ENCODE measurements at places on chromosomes 3 and 15.

GRCh38 chr3:62895901-62896300, 20.7 kb upstream of the CADPS start:
- DNase-seq = no peak

DNA sequence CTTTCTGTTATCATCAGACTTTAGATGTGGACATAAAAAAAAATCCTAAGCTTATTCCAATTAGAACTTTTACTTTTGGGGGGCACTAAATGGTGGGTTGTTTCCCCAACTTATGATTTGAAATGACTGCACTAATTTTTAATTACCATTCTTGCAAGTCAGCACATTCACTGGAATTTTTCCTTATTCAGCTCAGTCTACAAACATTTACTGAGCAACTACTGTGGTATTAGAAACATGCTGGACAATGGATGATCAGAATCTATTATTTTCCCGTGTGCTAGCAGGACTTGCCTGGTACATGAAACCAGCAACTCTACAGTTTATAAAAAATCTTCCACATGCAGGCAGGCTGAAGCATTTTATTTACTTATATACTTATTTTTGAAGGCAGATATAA, 273.6 kb downstream of the FOXP1 start:
- DNase-seq = no peak

GRCh38 chr3:48467473-48468267, 21.1 kb downstream of the ATRIP start:
- DNase-seq = no peak

GRCh38 chr3:47865192-47865591, 62.3 kb downstream of the DHX30 start:
- DNase-seq = no peak

- DNase-seq = no peak
These were observed 49.8 kb downstream of the RSRC1 start for GRCh38 chr3:158159714-158160113.

DNA sequence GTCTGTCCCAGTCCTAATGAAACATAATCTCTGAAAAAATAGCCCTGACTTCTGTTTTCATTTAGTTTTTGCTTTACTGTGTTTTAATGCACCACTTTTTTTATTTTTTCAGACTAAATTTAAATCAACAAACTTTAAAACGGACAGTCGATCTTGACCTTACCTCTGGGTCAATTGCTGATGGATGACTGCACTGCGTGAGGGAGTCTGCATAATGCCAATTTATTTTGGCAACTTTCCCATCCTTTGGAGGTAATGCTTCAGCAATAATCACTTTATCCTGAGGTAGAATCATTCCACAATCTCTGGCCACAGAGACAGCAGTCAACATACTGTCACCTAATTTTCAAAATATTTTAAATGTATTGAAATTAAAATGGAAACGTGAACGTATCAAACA, 32.5 kb upstream of the GP5 start:
- DNase-seq = no peak

GRCh38 chr15:58167095-58167691, 29.0 kb downstream of the AQP9 start:
- no peak for DNase-seq

DNA sequence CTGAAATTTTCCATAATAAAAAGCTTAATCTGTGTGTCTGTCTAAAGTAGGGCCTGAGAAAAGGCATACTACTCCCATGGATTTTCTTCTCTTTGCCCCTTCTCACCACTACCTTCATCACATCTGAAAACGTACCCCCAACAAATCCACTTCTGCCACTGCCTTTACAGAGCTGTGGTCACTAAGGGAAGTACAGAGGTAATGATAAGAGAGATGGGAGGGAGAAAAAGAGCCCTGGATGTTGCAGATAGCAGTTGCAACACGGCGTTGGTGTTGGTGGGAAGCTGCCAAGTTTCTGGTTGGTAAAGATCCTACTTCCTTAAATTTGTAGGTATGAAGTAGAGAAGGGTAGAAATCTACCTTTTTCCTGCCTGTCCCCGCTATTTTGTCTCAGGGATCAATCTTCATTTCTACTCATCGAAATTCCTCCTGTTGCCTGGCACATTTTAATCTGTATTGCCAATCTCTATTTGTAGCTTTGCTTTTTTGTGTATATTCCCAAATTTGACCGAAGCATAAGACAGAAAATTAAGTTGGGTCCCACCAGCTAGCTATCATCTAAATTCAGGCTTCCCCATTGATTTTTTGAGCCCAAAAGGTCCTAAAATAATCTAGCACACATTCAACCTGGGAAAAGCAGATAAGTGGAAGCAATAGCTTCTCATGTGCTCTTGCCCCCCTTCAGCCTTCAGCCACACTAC, 102.9 kb downstream of the TFDP2 start:
- no peak for DNase-seq

GRCh38 chr3:128591738-128592426, 58.7 kb downstream of the RPN1 start:
- DNase-seq = no peak

DNA sequence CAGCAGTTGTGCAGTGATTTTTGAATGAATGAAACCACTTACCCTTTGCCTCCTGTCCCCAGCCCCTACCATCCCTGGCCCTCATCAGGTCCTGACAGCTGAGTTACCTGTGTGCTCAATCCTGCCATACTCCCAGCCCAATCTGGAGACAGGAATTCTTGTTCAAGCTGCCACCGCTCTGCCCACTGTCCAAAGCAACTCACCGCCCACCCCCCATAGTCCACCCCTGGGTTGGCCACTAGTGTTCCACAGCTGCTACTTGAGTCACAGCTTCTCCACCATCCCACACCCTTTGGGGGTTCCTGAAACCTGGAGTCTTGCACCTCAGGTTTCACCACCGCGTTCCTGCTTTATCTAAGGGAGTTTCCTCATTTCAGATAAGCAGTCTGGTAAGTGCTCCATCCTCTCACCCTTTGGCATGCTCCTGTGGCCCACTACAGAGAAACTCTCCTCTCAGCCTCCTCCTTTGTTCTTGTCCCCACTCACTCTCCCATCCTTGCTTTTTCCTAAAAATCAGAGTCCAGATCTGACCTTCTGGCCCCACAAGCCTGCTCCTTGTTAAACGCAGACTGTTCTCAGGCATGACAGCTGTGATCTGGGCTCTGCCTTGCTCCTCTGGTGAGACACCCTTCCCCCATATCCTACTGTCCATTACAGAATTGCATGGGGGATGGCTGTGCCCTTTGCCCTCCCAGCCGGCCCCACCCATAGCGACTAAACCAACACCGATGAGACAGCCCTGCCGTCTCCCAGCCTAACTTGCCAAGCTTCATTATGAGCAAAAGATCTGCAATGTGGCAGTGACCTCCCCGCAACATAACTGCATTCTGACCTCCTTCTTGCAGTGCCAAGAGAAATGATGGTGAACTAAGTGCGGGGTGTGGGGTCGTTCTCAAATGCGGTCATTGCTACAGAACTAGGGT, 50.0 kb downstream of the CYP19A1 start:
- DNase-seq = no peak

DNA sequence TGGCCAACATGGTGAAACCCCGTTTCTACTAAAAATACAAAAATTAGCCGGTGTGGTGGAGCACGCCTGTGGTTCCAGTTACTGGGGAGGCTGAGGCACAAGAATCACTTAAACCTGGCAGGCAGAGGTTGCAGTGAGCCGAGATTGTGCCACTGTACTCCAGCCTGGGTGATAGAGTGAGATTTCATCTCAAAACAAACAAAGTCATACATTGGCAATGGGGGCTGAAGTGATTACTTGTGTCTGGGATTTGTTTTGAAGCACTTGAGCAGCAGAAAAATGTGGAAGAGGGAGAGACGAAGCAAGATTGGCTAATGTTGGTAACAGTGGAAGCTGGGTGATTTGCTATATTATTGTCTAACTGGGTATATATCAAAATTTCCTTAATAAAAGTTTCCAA, 13.4 kb upstream of the TMEM40 start:
- DNase-seq = no peak

- no peak for DNase-seq
These were observed 7.8 kb upstream of the STAC start for GRCh38 chr3:36372534-36372935.

- no peak for DNase-seq
These were observed 61.9 kb downstream of the BTLA start for GRCh38 chr3:112437146-112438022.

- DNase-seq = no peak
These were observed 157.6 kb downstream of the UACA start for GRCh38 chr15:70605606-70606410.

Data from stimulated activated CD4-positive, alpha-beta T cell treated with anti-CD3 and anti-CD28 coated beads, Interleukin-4, amount 100 ng/mL, for 48 hours (primary cell).